ENCODE measurements at places on chromosomes 16 and 17.

GRCh38 chr16:85858984-85859817 is 39.8 kb upstream of the IRF8 start:
- DNase-seq = no peak

GRCh38 chr16:86189934-86190333 is 291.0 kb downstream of the IRF8 start:
- no peak for DNase-seq

DNA sequence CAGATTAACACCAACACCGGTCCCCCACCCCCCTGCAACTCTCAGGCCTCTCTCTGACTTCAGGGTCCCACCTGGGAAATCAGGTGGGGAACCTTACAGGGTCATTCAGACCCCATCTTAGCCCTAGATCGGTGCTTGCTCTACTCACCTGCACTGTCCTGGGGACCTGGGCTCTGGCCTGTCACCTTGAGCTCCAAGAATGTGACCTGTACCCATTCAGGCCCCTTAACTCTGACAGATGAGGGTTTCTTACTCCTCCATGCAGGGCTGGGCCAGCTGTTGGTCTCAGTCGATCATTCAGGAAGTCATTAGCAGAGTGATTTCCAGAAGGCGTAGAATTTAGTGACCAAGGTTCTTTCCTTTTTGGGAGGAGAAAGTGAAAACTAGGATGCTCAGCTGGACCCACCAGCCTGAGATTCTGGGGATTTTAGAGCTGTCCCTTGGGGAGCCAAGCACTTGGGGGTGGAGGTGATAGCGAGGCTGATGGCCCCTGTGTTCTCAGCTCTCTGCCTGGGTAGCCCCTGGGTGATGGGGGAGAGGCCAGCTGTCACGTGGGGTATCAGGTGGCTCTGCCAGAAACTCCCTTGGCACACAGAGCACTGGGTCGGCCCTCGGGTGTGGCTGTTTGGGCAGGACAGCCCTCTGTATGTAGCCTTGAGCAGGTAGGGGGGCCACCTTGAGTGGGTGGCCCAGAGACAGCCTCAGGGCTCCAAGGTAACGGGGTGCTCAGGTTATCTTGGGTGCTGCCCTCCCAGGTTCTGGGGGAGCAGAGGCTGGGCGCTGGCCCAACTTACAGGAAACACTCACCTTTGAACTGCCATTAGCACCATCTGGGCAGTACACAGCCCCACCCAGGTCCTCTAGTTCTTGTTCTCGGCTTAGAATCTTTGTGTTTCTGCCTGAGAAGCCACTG is 724 bp downstream of the MVP start:
- DNase-seq = peak; percentile 58

- no peak for DNase-seq
Measured at GRCh38 chr17:80922580-80923160, 69.0 kb upstream of the CHMP6 start.

- DNase-seq = no peak
Measured at GRCh38 chr16:72743011-72743761, 304.7 kb downstream of the ZFHX3 start.

DNA sequence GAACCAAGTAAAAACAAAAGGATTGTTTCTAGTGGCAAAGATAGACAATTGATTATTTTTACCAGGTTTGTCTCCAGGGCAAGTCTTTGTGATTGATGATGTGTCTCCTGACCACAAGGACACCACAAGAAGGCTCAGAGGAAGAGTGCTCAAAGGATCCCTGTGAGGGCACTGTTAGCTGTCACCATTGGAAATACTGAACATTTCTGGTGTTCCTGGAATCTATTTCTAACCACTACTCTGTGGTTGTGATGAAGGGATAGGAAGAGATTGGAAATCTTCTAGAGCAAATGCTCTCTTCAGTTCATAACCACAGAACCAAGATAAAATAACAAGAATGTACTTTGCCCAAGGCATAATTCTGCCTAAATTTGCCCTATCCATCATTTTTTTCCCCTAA is 15.3 kb downstream of the RNF43 start:
- DNase-seq = no peak

DNA sequence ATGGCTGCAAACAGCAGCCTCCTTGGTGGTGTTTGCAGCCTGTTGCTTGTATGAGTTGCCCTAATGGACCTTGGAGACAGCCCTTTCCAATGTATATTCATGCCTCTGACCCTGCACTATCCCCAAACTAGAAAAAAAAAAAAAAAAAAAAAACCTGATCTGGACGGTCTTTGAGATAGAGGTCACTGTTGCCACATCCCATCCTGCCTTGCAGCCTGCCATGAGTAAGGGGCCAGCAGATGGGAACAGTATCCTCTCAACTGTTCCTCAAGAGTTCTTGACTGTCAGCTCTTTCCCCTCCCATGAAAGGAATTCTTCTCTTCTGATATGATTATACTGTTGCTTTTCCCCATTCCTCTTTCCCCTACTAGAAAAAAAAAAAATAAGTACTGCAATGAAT is 152.4 kb downstream of the SSH2 start:
- no peak for DNase-seq

DNA sequence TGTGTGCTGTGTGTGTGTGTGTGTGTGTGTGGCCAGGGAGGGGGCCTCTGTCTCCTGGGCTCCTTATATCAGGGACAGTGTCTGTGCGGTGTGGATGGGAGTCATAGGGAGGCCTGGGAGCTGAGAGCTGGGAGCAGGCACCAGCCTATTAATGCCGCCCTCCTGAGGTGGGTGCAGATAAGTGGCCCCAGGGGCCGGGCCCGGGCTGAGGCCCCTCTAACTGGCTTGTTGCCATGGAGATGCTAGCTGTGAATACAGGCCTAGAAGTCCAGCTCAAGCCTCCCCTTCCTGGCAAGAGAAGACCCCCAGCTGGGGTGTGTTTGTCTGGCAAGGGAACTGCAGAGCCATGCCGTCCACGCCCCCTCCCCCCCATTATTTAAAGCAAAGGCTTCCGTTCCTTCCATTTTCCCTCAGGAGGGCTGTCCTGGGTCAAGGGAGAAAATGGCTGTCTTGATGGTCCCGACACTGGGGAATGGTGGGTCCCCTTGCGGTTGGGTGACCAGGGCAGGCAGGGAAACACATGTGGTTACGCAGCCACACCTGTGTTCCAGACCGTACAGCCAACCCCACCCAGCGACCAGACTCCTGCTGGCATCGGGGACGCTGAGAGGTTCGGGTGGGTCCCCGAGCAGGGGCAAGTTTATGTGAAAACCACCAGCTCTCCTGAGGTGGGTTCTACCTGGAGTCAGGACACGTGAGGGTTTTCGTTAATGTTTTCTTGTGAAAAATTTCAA is 141.1 kb downstream of the MRM1 start:
- no peak for DNase-seq

DNA sequence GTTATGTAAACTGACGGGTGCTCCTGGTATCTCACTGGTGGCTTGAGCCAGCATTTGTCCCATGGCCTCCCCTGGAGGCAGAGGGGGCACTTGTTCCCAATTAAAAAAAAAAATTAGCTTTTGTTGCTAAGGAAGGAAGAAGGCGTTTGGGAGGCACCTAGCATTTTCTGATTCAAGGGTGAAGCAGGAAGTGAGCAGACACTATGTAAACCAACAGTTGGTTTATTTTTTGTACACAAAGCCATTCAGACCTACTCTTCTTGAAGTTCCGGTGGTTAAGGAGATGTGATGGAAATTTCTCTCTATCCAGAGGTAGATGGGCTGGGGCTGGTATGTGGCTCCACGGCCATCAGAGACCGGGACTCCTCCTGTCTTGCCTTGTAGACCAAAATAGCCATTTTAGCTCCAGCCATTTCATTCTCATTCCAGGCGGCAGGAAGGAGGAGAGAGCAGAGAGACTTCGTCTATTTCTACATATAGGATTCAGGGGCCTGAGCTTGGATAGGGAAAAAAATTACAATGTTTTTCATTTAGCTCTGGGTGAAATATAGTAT is 103.0 kb downstream of the SNX29 start:
- no peak for DNase-seq

GRCh38 chr17:58710948-58711552 is 18.6 kb downstream of the RAD51C start:
- DNase-seq = no peak

GRCh38 chr17:50934672-50935220 is 68.6 kb upstream of the TOB1 start:
- no peak for DNase-seq
